Cerebellar nuclear complex (tissue), 1 donor: ENCODE measurements at places on chromosomes 16 and 17.

DNA sequence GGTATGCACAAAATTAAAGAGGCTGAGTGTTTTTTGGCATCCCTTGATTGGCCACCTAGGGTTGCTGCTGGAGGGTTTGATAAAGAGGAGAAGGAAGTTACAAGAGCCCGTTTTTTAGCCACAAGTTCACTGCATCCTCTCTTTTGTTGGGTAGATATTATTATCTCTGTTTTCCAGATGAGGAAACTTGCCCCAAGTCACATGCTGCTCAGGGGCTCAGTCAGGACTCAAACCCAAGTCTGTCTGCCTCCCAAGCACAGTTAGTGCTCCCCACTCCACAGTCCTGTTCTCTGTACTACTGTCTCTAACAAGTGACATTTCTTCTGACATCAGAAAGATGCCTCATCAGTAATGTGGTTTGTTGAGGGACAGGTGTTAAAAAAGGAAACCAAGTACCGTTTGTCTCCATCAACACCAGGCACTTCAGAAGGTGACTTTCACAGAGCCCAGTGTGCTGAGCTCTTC is 1.4 kb downstream of the NT5M start:
- no peak for DNase-seq

GRCh38 chr16:84047206-84047605 is 4.6 kb upstream of the SLC38A8 start:
- no peak for DNase-seq

- no peak for DNase-seq
Measured at GRCh38 chr17:74881073-74881472, 8.3 kb upstream of the FDXR start.

DNA sequence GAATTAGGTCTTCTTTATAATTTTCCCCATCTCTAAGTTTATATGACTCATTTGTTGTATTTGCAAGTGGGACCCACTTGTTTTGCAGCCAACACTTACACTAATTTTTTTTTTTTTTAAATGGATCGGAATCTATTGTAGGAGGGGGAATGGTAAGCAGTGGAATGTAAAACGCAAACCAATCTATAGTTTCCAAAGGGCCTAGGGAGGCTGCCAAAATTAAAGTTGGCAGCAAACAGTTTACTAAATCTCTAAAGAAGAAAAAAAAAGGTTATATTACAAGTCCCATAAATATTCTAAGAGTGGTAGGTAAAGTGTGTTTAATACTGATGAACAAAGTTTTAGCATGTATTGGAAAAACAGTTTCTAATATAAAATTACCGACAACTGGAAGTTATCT is 416.8 kb upstream of the SALL1 start:
- DNase-seq, result no peak

DNA sequence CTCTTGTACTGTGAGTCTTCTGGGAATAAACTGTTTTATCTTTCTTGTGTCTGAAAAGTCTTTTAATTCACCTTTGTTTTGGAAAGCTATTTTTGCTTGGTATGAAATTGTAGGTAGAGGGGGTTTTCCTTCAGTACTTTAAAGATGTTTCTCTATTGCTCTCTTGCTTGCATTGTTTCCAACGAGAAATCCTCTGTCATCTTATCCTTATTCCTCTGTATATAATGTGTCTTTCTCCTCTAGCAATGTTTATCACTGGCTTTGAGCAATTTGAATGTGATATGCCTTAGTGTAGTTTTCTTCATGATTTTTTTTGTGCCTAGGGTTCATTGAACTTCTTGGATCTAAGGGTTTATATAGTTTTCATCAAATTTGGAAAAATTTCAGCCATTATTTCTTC is 96.3 kb downstream of the CDK5R1 start:
- DNase-seq, result no peak

- no peak for DNase-seq
Measured at GRCh38 chr17:72333570-72333969, 212.8 kb downstream of the SOX9 start.

GRCh38 chr17:42272162-42272907 is 3.9 kb downstream of the STAT5B start:
- DNase-seq, result no peak

- no peak for DNase-seq
Measured at GRCh38 chr17:77654296-77654695, 304.2 kb upstream of the TNRC6C start.

GRCh38 chr16:5056352-5056751 is 9.4 kb downstream of the C16orf89 start:
- DNase-seq, result no peak

DNA sequence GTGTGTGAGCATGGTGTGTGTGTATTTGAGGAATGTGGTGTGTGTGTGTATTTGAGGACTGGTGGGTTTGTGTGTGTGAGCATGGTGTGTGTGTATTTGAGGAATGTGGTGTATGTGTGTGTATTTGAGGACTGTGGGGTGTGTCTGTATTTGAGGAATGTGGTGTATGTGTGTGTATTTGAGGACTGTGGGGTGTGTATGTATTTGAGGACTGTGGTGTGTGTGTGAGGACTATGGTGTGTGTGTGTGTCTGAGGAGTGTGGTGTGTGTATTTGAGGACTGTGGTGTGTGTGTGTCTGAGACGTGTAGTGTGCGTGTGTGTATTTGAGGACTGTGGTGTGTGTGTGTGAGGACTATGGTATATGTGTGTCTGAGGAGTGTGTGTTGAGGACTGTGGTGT is 18.0 kb upstream of the CACNG1 start:
- DNase-seq, result no peak

- DNase-seq, result no peak
Measured at GRCh38 chr17:73888862-73889261, 244.6 kb upstream of the SDK2 start.
